ENCODE measurements at places on chromosomes 5 and 9.
A peak's percentile ranks its signal among the peaks of the same experiment; 100 is the strongest.

GRCh38 chr9:22241611-22242010 lies 205.0 kb upstream of the DMRTA1 start:
- H3K36me3 ChIP-seq, result no peaks in the 10 kb centered on the region
- DNase-seq, result no peak
- H3K4me3 ChIP-seq, result no peak overlapping the region
- no peak overlapping the region for H3K27ac ChIP-seq

DNA sequence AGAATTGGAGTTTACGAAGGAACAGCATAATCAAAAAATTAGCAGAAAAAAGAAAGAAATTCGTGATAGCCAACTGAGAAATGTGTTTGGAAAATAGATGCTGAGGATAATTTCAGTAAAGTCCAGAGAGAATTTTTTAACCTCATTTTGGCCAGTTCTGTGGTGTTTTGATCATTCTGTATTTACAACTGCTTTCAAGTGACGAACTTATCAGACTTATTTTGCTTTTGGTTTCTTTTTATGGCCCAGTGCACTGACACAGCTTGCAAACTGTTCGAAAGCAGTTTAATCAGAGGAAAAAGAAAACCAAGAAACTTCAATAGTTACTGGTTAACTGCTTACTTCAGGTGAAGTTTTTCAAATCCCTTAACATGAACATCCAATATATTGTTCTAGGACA lies 1.9 kb downstream of the SDHA start:
- H3K36me3 ChIP-seq, result peaks cover 11% of the 10 kb centered on the region
- H3K4me1 ChIP-seq, result peaks cover 46% of the 10 kb centered on the region
- peak overlapping the region; percentile 100 for H3K4me3 ChIP-seq
- DNase-seq, result no peak
- H3K27ac ChIP-seq, result peak overlapping the region; percentile 12

GRCh38 chr9:113540466-113540865 lies 76.9 kb downstream of the RGS3 start:
- H3K36me3 ChIP-seq, result peaks cover 4% of the 10 kb centered on the region
- peaks cover 4% of the 10 kb centered on the region for H3K4me1 ChIP-seq
- peak; percentile 44 for DNase-seq
- no peak overlapping the region for H3K27ac ChIP-seq
- H3K27me3 ChIP-seq, result no peaks in the 10 kb centered on the region
- H3K4me3 ChIP-seq, result no peak overlapping the region

DNA sequence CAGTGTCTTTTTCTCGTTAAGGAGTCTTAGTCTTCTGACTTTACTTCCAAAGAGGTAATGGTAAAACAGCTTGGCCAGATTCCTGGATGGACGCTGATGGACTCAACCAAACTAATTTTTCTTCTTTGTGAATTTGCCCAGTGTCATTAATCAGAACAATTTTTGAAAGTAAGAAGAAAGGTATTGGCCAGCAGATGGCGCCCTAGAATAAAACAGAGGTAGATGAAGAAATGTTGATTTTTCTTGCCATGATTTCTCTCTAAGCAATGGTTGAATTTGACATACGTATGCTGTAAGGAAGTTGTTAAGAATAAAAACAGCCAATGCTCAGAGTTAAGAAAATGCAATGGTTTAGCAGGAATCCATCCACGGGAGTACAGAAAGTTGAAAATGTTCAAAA lies 500.0 kb downstream of the DIRAS2 start:
- no peak overlapping the region for H3K4me3 ChIP-seq
- H3K36me3 ChIP-seq, result no peaks in the 10 kb centered on the region
- peaks cover 3% of the 10 kb centered on the region for H3K4me1 ChIP-seq
- no peak overlapping the region for H3K27ac ChIP-seq

GRCh38 chr9:76709020-76709419 lies 55.2 kb upstream of the PCA3 start:
- no peak overlapping the region for H3K4me3 ChIP-seq
- H3K27ac ChIP-seq, result no peak overlapping the region
- no peaks in the 10 kb centered on the region for H3K4me1 ChIP-seq
- peaks cover 19% of the 10 kb centered on the region for H3K27me3 ChIP-seq
- H3K36me3 ChIP-seq, result no peaks in the 10 kb centered on the region
- DNase-seq, result no peak

GRCh38 chr5:165327631-165328030 lies 1822.2 kb downstream of the MAT2B start:
- no peak overlapping the region for H3K4me3 ChIP-seq
- no peaks in the 10 kb centered on the region for H3K27me3 ChIP-seq
- no peaks in the 10 kb centered on the region for H3K4me1 ChIP-seq
- no peak overlapping the region for H3K27ac ChIP-seq

DNA sequence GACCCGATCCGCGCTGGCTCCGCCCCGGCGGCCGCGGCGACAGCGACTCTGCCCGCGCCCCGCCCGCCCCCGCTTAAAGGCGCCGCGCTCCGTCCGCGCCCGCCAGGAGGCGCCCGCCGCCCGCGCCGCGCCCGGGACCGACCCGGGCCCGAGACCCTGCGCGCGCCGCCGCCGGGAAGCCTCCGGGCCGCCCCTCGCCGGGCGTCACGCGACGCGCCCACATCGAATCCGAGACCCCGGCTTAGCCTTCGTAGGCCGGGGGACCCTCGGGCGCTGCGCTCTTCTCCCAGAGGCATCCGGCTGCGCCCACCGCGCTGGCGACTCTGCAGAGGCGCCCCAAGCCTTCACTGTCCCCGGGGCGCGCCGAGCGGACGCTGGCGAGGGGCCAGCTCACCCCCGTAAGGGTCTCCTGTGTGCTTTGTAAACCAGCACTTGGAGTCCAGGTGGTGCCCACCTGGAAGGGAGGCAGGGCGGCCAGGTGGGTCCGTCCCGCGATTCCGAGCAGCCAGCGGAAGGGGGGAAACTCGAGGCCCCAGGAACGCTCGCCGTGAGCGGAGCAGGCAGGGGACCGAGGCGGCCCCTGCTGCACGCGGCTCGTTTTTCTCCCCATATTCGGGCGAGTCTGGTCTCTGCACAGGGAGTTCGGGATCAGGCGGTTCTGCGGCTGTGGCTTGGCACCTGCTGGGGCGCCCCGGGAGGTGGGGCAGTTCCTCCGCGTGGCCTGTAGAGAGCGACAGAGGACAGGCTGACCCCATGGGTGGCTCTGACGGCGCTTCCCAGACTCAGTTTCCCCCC lies 423 bp upstream of the ABCA2 start:
- H3K4me3 ChIP-seq, result peak overlapping the region; percentile 66
- H3K27ac ChIP-seq, result peak overlapping the region; percentile 68
- no peaks in the 10 kb centered on the region for H3K27me3 ChIP-seq
- DNase-seq, result no peak
- no peaks in the 10 kb centered on the region for H3K36me3 ChIP-seq
- H3K4me1 ChIP-seq, result peaks cover 48% of the 10 kb centered on the region

- no peak overlapping the region for H3K4me3 ChIP-seq
- H3K36me3 ChIP-seq, result no peaks in the 10 kb centered on the region
- no peaks in the 10 kb centered on the region for H3K4me1 ChIP-seq
- H3K27ac ChIP-seq, result no peak overlapping the region
Measured at GRCh38 chr5:58985759-58986158, 402.9 kb downstream of the RAB3C start.

GRCh38 chr5:144191998-144192397 lies 21.3 kb downstream of the KCTD16 start:
- no peaks in the 10 kb centered on the region for H3K36me3 ChIP-seq
- peaks cover 20% of the 10 kb centered on the region for H3K27me3 ChIP-seq
- no peak overlapping the region for H3K4me3 ChIP-seq
- peaks cover 6% of the 10 kb centered on the region for H3K4me1 ChIP-seq

DNA sequence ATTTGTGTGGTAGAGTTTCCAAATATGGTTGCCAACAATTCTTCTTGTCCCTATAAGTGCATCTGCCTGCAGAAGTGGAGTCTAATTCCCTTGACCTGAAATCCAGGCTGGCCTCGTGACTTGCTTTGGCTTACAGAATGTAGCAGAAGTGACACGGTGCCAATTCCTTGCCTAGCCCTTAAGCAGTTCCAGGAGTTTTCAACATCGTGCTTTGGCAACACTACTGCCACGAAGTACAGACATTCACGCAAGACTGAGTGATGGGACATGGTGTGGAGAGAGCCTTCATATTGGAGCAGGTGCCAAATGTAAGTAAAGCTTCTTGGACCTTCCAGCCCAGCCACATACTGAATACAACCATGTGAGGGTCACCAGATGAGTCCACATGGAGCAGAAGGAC lies 92.9 kb upstream of the NEK6 start:
- no peaks in the 10 kb centered on the region for H3K27me3 ChIP-seq
- DNase-seq, result no peak
- H3K4me3 ChIP-seq, result no peak overlapping the region
- no peaks in the 10 kb centered on the region for H3K4me1 ChIP-seq
- no peaks in the 10 kb centered on the region for H3K36me3 ChIP-seq

GRCh38 chr5:164139423-164139822 lies 634.0 kb downstream of the MAT2B start:
- no peak overlapping the region for H3K4me3 ChIP-seq
- H3K27me3 ChIP-seq, result no peaks in the 10 kb centered on the region
- no peaks in the 10 kb centered on the region for H3K4me1 ChIP-seq
- no peak overlapping the region for H3K27ac ChIP-seq

DNA sequence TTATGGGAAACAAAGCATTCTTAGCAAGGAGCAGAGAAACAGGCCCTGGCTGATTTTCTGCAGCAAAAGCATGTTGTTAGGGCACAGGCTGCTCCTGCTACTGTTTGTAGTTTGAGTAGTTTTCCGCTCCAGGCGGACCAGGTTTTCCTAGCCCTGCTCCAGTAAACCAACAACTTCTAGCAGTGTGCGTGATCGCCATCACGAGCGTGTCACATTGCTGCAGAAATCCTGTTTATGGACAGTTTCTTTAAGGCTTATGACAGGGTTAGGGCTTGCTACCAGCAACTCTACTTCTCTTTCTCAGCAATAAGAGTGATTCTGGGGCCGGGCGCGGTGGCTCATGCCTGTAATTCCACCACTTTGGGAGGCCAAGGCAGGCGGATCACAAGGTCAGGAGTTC lies 803.9 kb upstream of the CDH10 start:
- peak overlapping the region; percentile 16 for H3K27ac ChIP-seq
- no peaks in the 10 kb centered on the region for H3K4me1 ChIP-seq
- H3K27me3 ChIP-seq, result no peaks in the 10 kb centered on the region
- H3K4me3 ChIP-seq, result no peak overlapping the region

GRCh38 chr5:135705941-135706466 lies 127.2 kb upstream of the CXCL14 start:
- peaks cover 74% of the 10 kb centered on the region for H3K4me1 ChIP-seq
- no peak overlapping the region for H3K4me3 ChIP-seq
- DNase-seq, result no peak
- H3K27me3 ChIP-seq, result no peaks in the 10 kb centered on the region

DNA sequence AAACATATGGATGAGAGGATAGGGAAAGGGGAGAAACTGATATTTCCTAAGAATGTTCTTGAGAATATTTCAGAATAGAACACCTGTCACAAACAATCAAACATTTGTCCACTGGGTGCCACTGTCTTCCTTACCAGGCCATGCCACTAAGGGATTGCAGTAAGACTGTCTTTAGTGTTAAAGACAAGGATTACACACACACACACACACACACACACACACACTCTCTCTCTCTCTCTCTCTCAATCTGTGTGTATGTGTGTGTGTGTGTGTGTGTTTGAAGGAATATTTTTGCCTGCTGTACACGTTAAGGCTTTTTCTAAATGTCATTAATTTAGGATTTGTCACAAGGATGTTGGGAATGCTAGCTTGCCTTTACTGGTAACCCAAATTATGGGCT lies 54.4 kb downstream of the CCDC192 start:
- H3K36me3 ChIP-seq, result no peaks in the 10 kb centered on the region
- H3K27me3 ChIP-seq, result no peaks in the 10 kb centered on the region
- peaks cover 3% of the 10 kb centered on the region for H3K4me1 ChIP-seq
- no peak for DNase-seq
- H3K4me3 ChIP-seq, result no peak overlapping the region
- H3K27ac ChIP-seq, result no peak overlapping the region

GRCh38 chr5:167155387-167156005 lies 1135.9 kb upstream of the WWC1 start:
- no peak overlapping the region for H3K4me3 ChIP-seq
- H3K36me3 ChIP-seq, result no peaks in the 10 kb centered on the region
- H3K4me1 ChIP-seq, result no peaks in the 10 kb centered on the region

GRCh38 chr5:147176422-147176821 lies 58.4 kb upstream of the STK32A start:
- DNase-seq, result no peak
- no peak overlapping the region for H3K27ac ChIP-seq
- H3K4me1 ChIP-seq, result no peaks in the 10 kb centered on the region
- H3K27me3 ChIP-seq, result no peaks in the 10 kb centered on the region

- no peaks in the 10 kb centered on the region for H3K27me3 ChIP-seq
- H3K36me3 ChIP-seq, result no peaks in the 10 kb centered on the region
- DNase-seq, result no peak
- H3K27ac ChIP-seq, result no peak overlapping the region
- H3K4me3 ChIP-seq, result no peak overlapping the region
- no peaks in the 10 kb centered on the region for H3K4me1 ChIP-seq
Measured at GRCh38 chr5:111135946-111136345, 43.8 kb downstream of the WDR36 start.

DNA sequence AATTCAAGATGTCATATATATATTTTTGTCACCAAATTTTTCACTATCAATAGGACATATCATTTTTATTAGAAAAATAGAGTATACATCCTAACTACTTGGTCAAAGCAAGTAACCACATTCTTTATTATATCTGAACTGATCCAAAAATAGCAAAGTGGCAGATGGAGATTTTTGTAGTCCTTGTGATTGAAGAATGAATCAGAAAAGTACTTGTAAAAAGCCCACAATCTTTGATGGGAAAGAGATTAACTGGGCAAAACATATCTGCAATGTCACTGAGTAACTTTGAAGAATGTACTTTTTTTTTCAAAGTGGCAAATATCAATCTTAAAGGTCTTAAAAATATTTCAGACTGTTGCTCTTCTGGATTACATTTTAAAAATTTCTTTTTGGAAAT lies 1040.6 kb upstream of the SEMA6A start:
- no peak overlapping the region for H3K27ac ChIP-seq
- H3K27me3 ChIP-seq, result no peaks in the 10 kb centered on the region

DNA sequence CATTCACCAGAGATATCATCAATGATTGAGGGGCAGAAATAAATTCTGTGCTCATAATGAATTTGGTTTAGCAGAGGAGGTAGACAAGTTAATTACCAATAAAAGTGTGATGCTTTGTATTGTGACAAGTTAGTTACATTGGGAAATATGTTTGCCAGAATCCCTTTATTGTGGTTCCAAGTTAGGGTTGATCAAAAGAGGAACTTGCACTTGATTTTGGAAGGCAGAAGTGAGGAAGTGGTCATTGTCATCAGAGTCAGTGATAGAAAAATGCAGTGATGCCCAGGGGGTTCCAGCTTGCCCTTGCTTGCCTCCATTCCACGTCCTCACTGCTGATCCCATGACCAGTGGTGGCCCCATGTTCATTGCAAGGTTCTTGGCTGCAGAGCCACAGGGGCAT lies 69.7 kb downstream of the SVEP1 start:
- H3K4me1 ChIP-seq, result no peaks in the 10 kb centered on the region
- H3K4me3 ChIP-seq, result no peak overlapping the region
- no peak for DNase-seq
- H3K27ac ChIP-seq, result no peak overlapping the region

All from suprapubic skin (tissue), 4 donors.